ENCODE measurements at places on chromosomes 6 and 20.

- DNase-seq: peak; percentile 86
Measured at GRCh38 chr6:18503593-18504231, 116.6 kb downstream of the RNF144B start.

GRCh38 chr6:71886184-71887005, at the start of gene RIMS1:
TSS of gene RIMS1 (plus strand) at chr6:71886550. CDS start at chr6:71887024, 474 bp downstream.
- peak; percentile 26 for DNase-seq

DNA sequence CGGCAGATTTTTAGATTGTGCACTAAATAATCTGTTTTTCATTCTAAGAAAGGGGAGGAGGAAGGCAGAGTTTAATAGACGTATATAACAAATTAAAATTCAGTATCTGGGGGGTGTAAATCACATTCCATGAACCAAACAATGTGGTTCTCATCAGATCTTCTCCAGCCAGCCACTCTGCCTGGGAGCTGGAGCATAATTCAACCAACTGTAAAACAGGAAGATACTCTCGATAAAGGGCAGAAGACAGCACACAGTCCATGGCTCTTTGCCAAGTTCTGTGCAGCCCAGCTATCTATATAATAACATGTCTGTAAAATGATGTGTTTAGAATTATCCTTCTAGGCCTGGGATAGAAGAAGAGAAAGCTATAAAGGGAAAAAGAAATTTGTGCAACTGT, 289.9 kb upstream of the ZFP64 start:
- peak; percentile 11 for DNase-seq

DNA sequence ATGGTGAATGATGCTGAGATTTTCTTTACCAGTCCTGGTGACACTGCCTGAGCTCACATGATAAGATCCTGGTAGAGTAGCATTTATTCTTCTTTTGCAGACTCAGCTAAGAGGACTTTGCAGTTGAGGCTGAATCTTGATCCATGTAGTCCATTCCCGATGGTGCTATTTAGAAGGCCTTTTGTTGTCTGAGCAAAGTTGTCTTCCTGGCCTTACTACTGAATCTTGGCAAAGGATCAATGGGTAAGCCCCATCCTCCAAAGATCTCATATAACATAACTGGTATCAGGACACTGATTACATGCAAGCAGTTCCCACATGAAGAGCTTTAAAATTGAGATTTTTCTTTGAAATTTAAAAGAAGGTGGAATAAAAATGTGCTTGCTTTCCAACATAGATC, 291.6 kb downstream of the SOX4 start:
- no peak for DNase-seq

DNA sequence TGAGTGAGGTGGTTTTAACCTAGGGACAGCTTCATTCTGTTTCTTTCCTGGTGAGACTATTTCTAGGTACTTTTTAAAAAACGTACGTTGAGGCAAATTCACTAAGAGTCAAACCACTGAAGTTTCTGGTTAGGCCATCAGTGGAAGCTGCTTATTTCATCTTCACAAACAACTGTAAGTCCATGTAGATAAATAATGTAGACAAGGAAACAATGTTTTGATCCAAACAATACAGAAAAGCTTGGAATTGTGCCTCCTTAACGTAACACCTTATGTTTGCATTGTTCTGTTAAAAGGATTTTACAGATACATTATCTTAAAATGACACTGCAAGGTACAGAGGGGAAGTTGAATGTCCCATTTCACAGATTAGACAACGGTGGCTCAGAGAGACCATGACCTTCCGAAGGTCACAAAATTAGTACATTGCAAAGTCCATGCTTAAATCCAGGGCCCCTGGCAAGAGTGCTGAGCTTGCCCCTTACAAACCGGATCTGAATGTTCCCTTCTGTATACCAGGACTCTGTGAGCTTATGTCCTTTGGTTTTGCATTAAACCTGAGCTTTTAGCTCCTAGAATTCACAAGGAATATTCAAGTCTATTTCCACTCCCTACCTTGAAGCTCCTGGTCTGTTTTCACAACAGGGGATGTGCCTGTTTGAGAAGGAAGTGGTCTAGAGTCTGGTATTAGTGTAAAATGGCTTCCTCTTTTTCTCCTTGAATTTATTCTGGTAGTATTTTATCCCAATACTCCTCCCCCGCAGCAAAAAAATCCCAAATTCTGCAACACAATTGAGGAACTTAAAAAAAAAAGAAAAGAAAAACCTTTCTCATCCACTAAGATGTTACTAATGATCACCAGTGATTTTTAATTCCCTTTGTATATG, 28.9 kb upstream of the ZNF217 start:
- peak; percentile 70 for DNase-seq

DNA sequence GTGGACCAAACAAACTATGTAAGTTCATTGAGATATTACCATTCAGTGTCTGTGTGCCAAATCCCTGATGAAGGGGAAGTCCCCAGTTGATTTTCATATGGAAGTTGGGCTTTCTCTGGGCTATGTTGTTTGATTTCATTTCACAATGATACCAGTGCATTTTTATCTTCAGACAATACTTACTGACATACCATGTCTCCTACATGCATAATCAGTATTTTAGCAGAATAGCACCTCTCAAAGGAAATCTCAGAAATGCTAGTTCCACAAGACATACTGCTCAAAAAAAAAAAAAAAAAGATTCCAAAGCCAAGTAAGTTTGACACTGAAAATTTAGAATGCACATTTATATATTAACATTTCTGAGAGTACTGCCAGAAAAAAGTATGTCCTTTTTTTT, 168.8 kb upstream of the RNF217 start:
- no peak for DNase-seq

- DNase-seq: no peak
Measured at GRCh38 chr6:136655239-136656014, 105.2 kb upstream of the MAP7 start.

DNA sequence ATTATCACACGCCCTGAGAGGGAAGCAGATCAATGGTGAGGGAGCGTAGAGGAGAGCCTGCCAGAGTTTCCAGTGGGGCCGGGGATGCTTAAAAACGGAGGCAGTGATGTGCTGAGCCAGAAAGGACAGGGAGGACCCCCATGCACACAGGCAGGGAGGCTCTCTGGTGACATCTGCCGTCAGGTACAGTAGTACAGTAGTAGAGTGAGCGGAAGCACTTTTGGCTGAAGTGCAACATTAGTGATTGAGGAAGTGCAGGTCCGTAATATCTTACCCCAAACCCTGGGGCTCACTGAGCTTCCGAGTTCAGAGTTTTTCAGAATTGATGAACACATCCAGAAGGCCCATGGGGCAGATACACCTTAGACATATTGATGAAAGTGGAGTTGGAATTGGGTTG, 42.1 kb downstream of the GFRA4 start:
- no peak for DNase-seq

DNA sequence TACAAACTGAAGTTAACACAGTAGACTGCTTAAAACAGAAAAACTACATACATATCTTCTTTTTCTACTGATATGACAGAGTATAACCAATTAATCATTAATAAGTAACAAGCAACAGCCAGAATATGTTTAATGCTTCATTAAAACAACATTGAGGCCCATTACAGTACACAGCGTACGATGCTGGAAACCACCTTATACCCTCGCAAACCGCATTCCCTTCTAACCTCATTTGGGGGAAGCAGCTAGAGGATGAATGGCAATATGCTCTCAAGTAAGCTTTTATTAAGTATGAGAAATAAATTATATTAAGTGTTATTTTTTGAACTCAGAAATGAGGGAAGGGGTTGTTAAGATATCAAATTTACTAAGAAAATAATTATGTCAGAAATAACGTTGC, 142.4 kb downstream of the GMDS start:
- no peak for DNase-seq

DNA sequence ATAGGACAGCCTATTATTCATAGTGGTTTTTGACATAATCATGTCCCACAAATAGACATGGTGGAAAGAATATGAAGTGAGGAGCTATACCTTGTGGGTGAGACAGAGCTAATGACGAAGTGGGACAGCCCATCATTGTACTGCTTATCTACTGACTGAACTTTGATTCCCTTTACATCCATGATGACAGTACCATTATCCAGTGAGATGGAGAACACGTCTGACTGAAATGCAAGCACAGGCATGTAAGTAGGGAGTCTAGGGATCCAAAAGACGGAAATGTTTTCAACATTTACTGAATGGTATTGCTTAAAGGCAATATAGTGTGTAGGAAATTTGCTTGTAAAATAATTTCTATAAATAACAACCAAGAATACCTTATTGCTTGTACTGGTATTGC, 43.5 kb downstream of the FAM229B start:
- DNase-seq: no peak

GRCh38 chr20:3275966-3276679, 37.1 kb upstream of the SLC4A11 start:
- DNase-seq: no peak

GRCh38 chr6:63440057-63440456, 120.3 kb upstream of the LGSN start:
- no peak for DNase-seq

DNA sequence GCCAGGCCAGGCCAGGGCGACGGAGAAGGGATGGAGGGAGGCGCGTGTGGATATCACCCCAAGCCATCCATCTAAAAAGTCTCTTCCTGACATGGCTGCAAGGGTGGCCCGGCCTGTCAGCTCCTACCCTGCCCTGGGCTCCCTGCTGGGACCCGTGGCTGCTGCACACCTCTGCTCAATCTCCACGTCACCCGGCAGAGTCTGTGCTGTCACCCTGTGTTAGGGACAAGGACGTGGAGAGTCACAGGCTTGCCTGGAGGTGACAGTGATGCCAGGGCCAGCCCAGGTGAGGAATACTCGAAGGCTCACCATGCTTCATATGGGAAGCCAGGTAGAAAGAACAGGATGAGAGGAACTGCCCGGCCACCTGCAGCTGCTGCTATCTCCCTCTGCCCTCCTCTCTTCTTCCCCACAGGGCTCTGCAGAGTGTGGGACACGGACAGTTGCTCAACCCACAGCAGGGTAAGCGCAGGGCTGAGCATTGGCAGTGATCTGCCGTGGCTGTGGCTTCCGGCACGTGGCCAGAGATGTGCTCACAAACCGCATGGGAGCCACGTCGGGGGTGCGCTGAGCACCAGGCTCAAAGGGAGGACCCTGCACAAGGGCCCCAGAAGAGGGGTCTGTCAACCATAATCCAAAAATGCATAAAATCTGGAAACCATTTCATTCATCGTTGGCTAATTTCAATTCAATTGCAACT, 214.3 kb downstream of the DLL1 start:
- DNase-seq: no peak

DNA sequence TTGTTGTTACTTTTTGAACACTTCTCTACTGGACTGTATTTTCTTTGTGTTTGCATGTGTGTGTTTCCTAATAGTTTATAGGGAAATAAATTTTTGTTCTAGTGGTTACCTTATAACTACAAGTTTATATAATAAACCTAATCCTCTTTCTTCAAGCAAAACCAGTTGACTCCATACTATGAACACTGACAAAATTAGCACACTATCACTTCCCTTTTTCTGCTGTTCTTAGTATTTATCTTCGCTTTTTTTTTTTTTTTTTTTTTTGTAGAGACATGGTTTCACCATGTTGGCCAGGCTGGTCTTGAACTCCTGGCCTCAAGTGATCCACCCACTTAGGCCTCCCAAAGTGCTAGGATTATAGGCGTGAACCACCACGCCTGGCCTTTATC, 25.0 kb upstream of the C6orf62 start:
- peak; percentile 51 for DNase-seq

DNA sequence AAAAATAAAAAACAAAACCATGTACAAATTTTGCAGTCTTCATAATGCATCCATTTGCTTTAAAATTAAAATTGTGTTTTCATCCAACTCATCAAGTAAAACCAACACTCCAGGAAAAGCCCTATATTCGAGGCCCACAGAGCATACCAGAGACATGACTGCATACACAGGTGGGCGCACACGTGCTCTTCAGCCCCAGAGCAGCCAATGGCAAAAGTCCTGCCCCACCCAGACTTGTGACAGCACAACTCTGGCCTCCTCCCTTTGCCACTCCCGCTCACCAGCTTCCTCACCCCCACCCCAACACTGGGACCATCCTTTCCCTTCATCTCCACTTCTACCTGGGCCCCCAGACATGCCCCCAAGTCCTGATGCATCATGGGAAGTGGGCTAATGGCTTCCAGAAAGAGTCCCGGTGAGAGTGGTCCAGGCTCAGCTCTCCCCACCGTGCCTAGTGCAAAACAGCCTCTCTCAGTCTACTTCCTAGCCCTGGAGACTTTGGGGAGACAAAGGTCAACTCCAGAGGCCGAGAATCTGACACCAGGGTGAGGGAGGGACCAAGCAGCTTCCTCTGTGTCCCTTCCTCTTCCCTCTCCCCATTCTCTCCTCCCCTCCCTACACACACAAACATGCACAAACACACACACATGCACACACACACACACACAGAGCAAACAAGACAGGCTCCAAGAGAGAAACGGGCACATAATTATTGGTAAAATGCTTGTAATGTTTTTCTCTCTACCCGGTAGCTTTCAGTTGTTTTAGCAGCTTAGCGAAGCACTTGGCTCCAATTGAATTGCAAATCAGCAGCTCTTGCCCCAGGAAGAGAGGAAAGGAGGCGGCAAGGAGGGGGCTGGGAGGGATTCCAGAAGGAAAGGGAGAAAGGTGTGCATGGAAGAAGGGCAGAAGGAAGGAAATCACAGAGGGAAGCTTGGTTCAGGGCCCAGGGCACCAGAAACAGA, 14.3 kb downstream of the GRM4 start:
- no peak for DNase-seq

DNA sequence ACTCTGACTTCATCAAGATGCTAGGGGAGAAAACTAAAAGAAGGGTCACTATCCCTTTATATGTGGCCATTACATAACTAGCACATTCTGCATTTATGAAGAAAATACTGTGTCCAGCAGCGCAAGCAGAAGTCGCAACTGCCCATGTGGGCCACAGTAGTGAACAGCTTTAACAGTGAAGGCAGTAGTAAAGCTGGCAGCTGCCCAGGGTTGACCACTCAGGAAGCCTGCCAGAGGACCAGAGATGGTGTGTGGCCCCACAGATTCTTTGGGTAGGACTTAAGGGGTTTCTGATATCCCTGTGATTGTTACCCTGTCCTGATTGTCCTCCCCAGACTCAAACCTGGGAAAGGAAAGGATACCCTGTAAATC, 88.3 kb upstream of the NT5E start:
- DNase-seq: no peak
